NCI-H2171 treated with DMSO at 0.1 percent for 48 hours (cell line): ENCODE measurements at places on chromosomes 2 and 18.

DNA sequence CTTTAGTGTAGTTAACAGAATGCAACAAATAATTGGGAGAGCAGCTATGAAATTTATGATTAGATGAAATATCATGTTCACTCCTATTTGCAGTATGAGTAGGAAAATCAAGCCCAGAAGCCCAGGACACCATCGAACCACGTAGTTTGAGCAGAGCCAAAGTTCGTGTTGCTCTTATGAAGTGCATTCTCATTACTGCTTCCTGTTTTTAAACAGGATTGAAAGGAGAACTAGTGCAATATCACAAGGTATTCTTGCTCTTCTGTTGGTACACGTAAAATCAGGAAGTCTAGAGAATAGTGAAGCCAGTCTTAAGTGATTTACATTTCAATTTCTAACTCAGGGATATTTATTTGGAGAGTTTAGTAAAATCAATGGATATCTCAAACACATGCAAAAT is 21.1 kb downstream of the ARHGAP15 start:
- DNase-seq, result no peak

DNA sequence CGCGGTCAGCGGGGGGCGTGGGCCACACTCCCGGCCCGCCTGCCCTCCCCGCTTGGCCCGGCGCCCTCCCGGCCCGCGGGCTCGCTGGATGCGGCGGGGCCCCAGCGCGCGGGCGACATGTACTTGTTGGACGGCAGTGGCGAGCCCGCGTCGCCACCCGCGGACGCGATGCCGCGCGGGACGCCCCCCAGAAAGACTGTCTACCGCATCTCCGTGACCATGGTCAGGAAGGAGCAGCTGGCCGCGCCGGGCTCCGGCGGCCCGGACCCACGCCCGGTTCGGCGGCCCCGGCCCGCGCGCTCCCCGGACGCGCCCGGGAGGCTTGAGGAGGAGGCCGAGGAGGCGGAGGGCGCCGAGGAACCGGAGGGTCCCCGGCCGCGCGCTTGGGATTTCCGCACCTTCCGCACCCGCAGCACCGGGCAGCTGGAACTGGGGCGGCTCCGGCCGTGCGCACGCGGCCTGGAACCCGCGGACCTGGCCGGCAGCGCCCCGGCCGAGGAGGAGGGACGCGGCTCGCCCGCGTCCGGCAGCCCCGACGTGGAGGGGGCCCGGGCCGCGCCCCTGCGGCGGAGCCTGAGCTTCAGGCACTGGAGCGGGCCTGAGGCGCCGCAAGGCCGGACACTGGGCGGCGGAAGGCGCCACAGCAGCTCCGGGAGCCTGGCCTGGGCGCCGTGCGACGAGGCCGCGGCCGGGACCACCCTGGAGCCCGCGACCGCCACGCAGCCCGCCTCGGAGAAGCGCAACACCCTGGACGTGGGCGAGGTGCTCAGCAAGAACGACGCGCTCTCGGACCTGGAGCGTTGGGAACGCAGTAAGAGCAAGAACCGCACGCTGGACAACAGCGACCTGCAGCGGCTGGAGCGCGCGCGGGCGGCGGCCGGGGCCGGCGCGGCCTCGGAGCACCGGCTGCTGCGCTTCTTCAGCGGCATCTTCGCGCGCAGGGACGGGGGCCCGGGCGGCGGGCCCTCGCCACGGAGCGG is 176.4 kb downstream of the AGAP1 start:
- peak; percentile 4 for DNase-seq

- DNase-seq, result no peak
Observed at GRCh38 chr2:236579746-236580315, 10.2 kb downstream of the ACKR3 start.

DNA sequence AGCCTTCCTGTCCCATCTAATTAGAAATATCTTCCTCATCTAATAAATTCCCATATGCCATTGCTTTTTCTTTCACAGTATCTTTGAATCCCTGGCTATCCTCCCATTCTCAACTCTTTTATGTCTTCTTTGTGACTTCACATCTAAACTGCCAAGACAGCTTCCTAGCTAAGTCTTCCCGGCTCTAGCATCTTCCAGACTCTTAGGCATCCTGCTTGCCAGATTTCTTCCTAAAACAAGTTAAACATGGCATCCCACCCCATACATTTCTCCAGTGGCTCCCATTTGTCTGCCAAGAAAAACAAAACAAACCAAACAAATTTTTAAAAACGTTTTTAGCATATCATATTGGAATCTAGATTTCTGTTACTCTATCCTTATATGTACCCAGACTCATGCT is 751.9 kb downstream of the MBD2 start:
- DNase-seq, result no peak

- DNase-seq, result no peak
Observed at GRCh38 chr2:224210286-224211180, 171.4 kb upstream of the SERPINE2 start.

DNA sequence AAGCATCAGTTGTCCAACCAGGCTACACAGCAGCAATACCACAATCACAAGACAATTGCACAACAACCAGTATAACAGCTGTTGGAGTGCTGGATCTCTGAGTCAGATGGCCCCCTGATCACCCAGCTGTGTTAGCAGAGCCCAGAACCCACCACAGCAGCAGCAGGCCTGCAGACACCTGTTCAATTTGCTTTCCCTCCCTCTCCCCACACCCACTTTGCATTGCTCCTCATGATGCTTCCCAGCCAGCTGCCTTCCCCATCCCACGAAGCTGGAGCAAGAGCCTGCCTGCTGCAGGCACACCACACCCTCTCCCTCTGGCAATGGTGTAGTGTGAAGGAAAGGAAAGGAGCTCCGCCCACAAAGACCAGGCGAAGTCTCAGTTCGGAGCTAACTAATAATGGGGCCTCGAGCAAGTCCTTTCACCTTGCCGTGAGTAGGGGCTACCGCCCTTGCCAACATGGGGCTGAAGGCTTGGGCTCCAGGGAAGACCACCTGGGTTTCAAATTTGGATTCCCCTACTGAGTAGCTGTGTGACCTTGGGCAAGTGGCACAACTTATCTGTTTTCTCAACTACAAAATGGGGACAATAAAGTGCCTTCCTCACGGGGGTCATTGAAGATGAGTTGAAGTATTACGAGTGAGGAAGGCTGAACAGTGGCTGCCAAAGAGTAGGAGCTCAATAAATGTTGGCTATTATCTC is 19.4 kb upstream of the ZBTB7C start:
- DNase-seq, result peak; percentile 74

DNA sequence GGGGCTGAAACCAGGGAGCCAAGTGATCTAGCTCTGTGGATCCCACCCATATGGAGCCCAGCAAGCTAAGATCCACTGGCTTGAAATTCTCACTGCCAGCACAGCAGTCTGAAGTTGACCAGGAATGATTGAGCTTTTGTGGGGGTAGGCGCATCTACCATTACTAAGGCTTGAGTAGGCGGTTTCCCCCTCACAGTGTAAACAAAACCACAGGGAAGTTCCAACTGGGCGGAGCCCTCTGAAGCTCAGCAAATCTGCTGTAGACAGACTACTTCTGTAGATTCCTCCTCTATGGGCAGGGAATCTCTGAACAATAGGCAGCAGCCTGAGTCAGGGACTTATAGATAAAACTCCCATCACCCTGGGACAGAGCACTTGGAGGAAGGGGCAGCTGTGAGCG is 96.7 kb downstream of the CCDC148 start:
- no peak for DNase-seq

DNA sequence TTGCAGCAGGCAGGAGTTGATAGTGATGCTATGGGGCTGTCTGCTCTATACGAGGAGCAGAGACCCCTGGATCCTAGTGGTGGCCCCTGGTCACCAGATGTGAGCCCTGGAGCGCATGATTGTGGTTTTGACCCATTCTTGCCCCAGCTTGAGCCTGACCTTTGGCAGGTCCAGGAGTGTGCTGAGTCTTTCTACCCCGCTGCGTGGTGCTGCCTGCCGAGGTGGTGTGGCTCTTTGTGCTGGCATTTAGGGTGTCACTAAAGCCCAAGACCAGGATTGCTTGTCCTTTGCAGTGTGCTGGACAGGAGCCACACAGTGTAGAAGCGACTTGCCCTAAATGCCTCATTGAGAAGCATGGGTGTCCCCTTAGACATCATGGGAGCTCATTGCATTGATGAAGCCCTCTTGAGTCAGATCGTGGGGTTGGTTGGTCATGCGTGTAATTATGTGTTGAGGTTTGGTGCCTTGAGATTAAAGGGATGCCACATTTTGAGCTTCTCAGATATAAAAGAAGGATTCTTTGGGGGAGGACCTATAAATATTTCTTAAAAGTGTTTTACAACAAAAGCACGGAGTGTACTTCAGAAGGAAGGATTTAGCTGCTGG is 88.3 kb downstream of the AGAP1 start:
- no peak for DNase-seq

DNA sequence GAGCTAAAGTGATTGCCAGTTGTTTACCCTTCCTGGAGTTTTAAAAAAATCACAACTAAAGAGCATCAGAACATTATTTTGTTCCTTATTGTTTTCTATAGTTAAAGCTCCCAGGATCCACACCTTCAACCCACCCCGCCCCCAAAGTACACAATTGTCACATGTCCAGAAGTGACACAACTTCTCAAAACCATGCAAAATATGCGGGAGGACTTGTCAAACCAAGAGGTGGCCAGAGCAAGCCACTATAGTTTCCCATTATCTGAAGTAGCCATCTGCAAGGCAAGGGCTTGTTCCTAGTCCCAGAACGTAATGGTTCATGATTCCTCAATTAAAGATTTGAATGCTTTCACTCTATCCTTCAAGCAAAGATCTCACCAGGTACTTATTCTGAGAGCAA is 9.9 kb upstream of the INO80C start:
- DNase-seq, result no peak

GRCh38 chr2:39875182-39875913 is 96.3 kb upstream of the THUMPD2 start:
- DNase-seq, result no peak

DNA sequence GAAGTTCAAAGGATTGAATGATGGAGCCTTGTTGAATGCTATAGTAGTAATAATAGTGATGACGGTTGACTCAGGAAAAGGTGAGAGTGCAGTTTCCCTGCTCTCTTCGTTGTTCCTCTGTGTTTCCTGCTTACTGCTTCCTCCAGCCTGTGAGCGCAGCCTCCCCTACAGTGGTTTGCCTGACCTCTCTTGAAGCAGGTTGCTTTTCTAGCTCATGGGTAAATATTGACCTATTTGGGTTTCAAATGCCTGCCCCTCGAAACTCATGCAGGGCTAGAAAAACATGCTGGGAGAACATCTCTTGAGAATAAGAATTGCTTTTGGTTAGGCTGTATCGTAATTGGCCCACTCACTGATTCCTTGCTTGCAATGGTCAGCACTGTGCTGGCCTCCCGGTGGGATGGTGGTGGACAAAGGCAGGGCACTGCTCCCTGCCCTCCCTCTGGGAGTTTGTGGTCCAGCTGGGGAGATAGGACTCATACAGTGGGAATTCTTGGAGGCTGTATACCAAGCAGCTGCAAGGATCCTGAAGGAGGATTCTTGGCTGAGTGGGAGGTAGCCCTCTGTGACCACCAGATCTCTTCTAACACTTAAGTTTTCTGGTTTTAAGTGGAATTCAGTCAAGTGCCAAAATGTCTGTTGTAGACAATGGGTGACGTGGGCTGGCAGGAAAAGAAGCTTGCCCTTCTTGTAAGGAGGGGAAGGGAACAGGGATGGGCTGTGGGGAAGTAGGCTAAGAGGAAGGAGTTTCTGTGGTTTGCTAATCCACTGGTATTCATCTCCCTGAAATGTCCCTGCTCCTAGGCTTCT is 5.4 kb upstream of the RNF181 start:
- no peak for DNase-seq

GRCh38 chr2:181627545-181627944 is 29.4 kb downstream of the CERKL start:
- DNase-seq, result no peak

DNA sequence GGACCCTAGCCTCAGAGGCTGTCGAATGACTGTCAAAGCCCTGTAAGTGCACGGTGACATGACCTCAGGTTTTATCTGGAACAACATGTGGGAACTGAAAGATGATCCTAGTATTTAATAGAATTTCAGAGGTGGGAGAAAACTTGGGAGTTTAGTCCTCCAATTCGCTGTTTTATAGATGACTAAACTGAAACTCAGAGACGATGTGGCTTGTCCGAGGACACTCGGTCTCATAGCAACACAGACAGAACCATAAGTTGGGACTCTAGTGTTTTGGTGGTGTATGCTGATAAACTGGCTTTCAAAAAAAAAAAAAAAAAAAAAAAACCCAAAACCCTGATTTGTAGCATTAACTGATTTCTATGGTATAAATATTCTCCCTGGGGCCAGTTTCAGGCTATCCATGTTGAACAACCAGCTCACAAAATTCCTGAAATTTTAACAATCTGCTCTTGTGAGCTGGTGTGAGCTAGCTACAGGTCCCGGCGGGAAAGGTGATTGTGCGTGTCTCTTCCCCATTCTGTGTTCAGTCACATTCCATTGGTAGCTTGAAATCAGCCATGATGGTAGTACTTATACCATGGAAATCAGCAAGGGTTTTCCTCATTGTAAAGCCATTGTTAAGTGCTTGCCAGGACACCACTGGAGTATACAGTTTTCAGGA is 195.5 kb upstream of the EPAS1 start:
- DNase-seq, result no peak

- DNase-seq, result no peak
Observed at GRCh38 chr18:13540477-13541182, 185.7 kb downstream of the FAM210A start.

DNA sequence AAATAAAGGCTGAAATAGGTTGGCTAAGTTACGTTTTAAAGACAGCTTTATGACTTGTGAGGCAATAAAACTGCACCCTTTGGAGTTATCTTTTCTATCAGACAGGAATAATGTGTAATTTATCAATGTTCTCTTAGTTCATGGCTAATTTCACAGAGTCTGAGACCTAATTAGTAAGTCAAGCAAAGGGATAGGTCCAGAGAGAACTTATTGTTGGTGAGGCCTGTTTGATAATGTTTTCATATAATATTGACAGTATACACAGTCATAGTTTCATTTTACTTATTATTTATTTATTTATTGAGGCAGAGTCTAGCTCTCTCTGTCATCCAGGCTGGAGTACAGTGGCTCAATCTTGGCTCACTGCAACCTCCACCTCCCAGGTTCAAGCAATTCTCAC is 1.9 kb upstream of the IL36RN start:
- DNase-seq, result no peak

GRCh38 chr18:58225101-58225500 is 181.1 kb downstream of the NEDD4L start:
- no peak for DNase-seq

- no peak for DNase-seq
Observed at GRCh38 chr18:76391038-76391437, 104.0 kb downstream of the ZNF516 start.

GRCh38 chr2:74578408-74578807 is 23.9 kb downstream of the DOK1 start:
- no peak for DNase-seq

DNA sequence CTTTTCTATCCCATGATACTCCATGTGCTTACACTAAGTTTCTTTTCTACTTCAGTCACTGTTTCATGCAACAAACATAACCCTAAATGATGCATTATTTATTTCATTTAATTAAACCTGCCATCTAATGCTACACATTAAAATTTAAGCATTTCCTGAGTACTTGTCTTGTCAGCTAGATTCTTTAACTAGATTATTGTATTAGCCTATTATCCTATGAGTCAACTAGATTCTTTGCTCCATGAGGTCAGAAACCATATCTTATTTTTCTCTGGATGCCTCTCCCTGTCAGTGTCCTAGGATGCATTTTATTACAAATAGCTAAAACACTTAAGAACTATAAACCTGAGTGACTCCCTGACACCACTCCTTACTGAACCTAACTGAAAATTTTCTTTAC is 652.4 kb downstream of the SLC4A3 start:
- no peak for DNase-seq
